Thyroid gland (tissue), 4 donors: ENCODE measurements at places on chromosomes 12 and 14.

GRCh38 chr14:96826818-96827217, 29.6 kb downstream of the VRK1 start:
- DNase-seq: no peak

DNA sequence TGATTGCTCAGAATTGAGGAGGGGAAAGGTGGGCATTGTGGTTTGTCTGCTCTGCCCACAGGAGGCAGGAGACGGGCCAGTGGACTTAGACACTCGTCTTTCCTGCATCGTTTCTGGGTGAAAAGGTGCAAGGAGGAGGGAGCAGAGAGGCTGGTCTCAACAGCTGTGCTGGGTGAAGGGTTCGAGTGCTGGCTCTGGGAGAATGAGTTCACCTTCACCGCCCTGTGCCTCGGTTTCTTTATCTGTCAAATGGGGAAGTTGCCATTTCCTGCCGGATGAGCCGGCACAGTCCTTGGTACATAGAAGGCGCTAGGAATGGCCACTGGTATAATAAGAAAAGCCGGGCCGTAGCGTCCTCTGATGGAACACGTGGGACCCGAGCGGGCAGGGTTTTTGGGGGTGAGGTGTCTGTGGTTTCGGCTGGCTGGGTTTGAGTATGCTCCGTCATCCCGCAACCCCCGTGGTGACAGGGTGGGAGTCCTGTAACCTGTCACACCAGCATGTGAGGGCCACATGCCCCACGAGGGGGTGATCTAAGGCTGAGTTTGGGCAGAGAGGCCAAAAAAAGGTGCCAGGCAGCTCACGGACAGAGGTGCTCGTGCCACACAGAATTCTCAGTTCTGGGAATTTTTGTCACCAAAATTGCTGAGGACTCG, 7.3 kb downstream of the BCL7A start:
- no peak for DNase-seq

GRCh38 chr12:18207266-18207665, 54.1 kb upstream of the PIK3C2G start:
- no peak for DNase-seq

GRCh38 chr12:79414252-79414651, 276.5 kb downstream of the PAWR start:
- no peak for DNase-seq

DNA sequence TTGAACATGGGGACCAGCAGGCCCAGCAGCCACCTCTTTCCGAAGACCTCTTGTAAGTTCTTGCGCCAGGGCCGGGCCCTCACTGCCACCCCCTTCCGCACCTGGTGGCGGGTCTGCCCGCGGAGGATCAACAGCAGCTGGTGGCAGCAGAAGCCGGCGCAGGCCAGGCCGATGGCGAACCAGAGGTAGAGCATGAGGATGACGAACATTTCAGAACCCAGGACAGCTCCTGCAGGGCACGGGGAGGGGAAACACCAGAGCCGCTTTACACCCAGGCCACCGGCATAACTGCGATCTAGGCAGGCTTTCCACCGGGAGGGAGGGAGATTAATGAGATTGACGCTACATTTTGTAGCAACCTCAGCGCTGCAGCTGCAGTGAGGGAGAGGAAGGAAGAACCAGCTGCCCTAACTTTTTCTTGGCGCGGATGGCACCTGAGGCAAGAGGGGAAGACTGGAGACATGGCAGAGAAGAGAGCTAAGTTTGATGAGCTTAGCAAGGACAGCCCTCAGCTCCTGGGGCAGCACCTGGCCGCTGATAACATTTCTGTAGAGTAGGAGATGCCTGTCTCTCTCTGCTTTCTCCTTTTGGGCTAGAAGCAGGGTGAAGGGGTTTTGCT, 7.8 kb downstream of the ZDHHC22 start:
- peak; percentile 57 for DNase-seq

DNA sequence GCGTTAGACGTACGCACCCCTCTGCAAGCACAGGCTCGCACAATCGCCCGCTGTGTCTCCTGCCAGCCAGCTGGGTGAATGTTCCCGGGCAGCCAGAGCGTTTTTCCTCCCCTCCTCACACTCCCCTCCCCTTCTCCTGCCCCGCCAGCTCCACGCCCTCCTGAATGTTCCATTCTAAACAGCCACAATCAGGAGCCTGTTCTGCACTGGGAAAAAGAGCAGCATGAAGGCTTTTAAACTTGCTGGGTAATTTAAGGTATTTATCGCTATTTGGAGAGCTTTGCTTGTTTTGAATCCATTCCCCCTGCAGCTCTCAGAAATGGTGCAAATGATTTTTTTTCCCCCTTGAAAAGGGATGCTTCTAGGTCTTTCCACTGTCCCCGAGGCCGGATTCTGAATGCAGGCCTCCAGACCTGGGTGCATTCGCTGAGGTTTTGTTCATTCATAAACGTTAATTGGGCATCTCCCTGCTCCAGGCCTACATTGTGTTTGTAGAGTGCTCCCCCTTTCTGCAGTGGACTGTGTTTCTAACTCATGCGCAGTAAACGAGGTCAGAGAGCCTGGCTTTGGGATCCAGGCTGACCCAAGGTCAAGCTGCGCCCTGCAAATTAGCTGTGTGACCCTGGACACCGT, 212.5 kb downstream of the CHST11 start:
- peak; percentile 80 for DNase-seq

GRCh38 chr12:130764475-130765185, 48.5 kb upstream of the RIMBP2 start:
- no peak for DNase-seq

GRCh38 chr14:62667421-62667914, 377.8 kb downstream of the KCNH5 start:
- no peak for DNase-seq

- peak; percentile 38 for DNase-seq
These were observed 7.8 kb downstream of the PELI2 start for GRCh38 chr14:56125772-56126636.

DNA sequence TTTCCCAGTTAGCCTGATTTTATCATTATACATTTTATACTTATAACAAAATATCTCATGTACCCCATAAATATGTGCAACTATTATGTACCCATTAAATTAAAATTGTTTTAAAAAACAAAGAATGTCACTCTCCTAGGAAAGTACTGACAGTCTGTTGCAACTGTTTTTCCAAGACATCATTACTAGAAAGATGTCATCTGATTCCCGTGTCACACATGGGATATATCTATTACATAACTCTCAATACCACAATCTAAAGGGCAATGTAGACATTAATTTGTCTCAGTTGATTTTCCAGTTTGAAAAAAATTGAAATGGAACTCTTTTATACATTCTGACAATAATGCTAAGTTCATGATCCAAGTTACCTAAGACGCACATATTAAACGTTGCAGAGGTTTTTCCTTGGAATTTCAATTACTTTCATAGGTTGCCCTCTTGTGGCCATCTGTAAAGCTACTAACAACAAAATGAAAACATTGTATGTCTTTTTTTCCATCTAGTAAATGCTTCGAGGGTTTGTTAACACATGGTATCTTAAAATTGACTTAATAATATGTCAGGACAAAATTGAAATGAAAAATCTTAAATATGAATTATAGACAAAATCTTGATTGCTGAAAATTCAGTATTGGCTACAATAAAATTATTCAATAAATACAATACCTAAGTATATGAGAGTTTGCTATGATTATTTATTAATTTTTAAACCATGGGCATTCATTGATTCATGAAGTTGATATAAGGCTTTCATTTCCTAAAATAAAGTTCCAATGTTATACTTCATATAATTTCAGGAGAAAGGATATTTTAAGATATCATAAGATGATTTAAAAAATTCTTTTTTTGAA, 131.6 kb downstream of the PPFIA2 start:
- no peak for DNase-seq

DNA sequence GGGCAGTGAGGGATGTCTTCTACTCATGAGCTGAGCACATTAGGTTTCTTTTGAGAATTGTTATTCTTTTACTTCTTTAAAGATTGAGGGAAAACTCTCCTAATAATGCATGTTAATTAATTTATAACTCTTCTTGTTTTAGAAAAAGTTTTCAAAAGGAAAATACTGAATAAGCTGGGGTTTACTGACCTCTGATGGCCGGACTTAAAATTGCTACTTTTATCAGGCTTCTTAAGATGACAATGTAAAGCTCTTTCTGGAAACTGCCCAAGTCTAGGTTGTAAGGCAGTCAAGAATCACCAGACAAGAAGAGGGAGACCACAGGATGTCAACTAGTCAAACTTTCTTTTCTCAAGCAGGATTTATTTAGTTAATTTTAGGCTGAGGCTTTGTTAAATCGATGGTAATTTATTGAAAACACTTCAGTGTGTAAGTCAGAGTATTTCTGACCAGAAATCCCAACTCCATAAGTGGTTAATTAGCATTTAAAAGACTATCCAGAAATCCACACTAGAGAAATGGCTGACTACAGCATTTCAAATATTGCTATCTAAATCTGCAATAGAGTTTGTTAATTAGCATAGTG, 82.1 kb downstream of the AVPR1A start:
- DNase-seq: no peak

- DNase-seq: no peak
These were observed 14.0 kb upstream of the DPF3 start for GRCh38 chr14:72907886-72908285.

GRCh38 chr12:32920506-32921085, 24.0 kb upstream of the PKP2 start:
- no peak for DNase-seq

DNA sequence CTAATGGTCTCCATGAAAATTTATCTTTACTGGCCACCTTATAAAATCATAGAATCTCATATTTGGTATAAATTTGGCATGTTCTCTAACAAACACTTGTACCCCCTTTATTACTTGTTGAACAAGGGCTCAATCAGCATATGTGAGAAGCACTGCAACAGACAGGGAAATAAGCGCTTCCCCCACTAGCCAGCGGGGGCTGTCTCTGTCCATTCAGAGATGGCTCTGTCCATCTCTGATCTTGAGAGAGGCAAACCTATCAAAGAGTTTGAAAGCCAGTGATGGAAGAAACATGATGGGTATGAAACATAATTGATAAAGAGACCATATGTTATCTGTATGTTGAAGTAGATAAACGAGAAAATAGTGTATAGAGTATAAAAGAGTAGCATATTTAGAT, 326.8 kb downstream of the PDZRN4 start:
- no peak for DNase-seq

DNA sequence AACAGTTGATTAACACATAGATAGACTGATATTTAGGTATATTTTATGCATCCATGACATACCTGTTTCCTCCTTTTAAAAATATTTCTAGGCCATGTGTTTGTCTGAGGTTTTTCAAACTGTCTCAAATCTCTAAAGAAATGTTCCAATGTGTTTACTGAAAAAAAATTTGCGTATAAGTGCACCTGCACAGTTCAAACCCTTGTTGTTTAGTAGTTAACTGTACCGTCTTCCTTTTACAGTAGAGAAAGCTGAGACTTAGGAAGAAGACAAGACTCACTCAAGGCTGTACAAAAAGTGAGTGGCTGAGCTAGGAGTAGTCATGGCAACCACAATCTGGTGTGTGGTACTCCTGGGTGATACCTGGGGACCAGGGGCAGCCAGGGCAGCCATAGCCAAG, 934.6 kb downstream of the VRK1 start:
- no peak for DNase-seq

DNA sequence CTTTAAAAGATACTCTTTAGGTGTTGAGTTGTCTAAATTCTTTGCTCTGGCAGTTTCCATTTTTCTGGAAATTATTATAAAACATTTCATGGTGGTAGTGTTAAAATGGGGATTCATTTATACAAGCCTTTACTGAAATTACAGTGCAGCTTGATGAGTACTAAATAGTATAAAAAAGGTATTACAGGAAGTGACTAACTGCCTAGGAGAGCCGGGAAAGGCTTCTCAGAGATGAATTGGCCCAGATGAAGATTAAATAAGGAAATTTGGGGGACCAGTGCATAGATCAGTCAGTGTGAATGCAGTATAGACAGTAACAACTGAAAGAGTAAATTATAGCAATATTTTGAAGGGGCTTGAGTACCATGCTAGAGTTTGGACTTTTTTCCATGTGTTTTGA, 7.5 kb downstream of the PSMA6 start:
- no peak for DNase-seq

DNA sequence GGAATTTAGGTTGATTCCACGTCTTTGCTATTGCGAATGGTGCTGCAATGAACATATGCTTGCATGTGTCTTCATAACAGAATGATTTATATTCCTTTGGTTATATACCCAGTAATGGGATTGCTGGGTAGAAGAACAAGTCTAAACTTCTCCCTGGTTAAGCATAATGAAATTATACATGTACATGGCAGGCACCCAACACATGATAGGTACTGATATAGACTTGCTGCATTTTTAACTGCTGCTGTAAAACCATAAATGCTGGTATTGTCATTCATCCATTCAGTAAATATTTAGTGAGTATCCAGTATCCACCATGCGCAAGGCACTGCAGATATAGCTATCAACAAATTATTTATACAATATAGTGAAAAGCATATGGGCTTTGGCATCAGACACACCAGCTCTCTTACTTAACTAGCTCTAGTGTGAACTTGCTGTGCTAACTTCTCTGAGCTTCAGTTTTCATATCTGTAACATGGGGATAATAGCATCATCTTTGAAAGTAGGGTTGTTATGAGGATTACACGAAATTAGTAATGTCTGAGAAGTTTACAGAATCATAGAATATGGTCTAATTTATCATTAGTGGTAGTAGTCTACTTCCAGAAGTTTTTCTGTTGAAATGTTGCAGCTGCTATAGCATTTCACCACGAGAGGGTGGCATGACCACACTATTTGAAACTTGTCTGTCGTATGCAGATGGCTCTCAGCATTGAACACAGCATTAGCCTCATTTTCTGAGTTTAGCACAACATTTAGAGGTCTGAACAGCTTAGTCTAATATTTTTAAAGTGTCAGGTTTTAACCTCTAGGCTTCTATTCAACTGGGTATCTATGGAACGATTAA, 32.0 kb upstream of the SEL1L start:
- DNase-seq: peak; percentile 18

- DNase-seq: no peak
These were observed 122.1 kb downstream of the SRGAP1 start for GRCh38 chr12:63966606-63966975.

DNA sequence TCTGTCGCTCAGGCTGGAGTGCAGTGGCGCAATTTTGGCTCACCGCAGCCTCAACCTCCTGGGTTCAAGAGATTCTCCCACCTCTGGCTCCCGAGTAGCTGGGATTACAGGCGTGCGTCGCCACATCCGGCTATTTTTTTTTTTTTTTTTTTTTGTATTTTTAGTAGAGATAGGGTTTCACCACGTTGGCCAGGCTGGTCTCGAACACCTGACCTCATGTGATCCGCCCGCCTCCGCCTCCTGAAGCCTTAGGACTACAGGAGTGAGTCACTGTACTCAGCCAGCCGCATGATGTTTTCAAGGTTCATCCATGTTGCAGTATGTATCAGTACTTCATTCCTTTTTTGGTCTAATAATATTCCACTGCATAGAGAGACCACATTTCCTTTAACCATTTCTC, 2.4 kb upstream of the RNF34 start:
- DNase-seq: no peak

GRCh38 chr14:76963372-76963771, 65.1 kb downstream of the IRF2BPL start:
- no peak for DNase-seq

GRCh38 chr14:80973931-80974641, 18.7 kb downstream of the TSHR start:
- DNase-seq: peak; percentile 23
